Suppressor macrophage (primary cell): ENCODE measurements at places on chromosomes 7 and 10.

- no peak for DNase-seq
Observed at GRCh38 chr7:128948312-128948973, 10.7 kb downstream of the IRF5 start.

DNA sequence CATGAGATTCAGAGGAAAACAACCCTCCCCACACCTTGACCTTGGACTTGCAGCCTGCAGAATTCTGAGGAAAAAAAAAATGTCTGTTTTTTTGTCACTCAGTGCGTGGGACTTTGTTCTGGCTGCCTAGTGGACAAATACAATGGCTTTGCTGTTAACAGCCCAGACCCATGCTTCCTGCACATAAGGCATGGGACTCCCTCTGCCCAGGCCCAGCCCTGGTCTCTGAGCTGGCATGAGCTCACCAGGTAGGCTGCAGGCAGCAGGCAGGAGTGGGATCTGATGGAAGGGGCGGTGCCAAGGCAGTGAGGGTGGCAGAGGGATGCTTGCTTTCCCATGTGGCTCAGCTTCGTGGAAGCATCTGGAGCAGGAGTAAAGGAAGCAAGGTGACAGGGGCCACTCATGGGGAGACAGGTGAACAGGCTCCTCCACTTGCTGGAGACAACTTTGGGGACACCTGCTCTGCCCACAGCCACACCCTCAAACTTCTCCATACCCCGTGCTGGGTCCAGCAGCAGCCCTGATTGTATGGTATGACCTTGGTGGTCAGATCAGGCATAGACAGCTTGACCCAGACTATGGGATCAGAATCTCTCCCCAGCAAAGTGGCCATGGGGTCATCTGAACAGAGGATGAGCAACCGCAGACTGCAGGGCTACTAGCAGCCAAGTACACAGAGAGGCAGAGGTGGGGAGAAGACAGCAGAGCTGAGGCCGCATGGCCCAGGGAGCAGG is 27.0 kb downstream of the ANXA8 start:
- DNase-seq = no peak

GRCh38 chr7:96359876-96360275 is 38.0 kb upstream of the SLC25A13 start:
- DNase-seq = no peak

GRCh38 chr7:142804728-142805207 is 34.0 kb downstream of the PRSS2 start:
- DNase-seq = no peak

DNA sequence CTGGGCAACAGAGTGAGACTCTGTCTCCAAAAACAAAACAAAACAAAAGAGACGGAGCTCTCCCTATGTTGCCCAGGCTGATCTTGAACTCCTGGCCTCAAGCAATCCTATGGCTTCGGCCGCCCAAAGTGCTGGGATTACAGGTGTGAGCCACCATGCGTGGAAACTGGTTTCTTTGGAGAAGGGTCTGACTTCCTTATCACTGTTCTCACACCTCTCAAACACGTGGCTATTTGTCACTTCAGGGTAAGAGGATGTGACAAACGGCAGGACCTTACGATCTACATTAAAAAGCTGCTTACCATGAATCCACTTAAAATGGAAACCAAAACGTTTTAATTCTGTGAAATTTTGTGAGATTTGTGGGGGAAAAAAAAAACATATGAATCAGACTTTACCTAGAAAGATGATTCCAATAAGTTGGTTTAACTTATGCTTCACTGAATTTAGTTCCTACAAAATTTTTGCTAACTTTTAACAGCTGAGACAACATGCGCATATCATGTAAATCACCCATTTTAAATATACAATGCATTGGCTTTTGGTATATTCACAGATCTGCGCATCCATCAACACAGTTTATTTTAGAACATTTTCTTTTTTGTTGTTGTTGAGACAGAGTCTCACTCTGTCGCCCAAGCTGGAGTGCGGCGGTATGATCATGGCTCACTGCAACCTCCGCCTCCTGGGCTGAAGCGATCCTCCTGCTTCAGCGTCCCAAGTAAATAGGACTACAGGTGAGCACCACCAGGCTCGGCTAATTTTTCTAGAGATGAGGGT is 18.7 kb upstream of the FOXK1 start:
- no peak for DNase-seq

DNA sequence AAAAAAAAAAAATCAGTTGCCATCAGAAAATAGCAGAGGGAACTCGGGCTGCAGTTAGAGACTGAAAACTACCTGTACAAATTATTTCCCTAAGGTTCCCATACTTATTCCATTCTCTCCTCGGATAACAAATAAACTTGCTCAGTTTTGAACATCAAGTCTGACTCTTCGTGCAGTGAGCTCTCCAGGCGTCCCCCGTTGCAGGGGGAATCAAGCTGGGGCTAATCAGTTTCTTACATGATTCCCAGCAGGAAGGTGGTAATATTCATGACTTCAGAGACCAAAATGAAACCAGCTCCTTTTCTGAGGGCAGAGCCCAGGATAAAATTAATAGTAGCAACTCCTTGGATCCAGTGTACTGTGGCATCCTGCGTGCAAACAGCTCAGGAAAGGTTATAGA is 135.3 kb downstream of the FRMD4A start:
- no peak for DNase-seq

DNA sequence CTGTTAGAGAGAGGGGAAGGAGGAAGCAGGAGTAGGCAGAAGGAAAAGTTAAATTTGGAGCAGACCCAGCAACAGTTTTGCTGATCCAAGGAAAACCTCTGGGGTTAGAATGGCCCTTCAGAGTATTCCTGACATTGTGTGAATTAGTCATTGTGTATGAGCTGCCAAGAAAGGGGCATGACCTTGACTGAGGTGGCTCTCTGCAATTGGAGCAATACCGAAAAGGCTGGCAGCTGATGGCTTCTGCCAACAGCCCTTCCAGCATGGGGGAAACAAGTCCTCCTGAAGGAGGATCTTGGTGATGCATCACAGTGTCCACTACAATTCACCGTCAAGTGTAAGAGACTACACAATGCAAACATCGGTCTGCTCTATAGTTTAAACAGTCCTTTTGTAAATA is 20.6 kb upstream of the WASL start:
- peak; percentile 79 for DNase-seq

GRCh38 chr7:66800591-66800990 is 60.1 kb downstream of the RABGEF1 start:
- DNase-seq = no peak

- no peak for DNase-seq
Observed at GRCh38 chr10:114486938-114487814, 82.9 kb upstream of the AFAP1L2 start.

DNA sequence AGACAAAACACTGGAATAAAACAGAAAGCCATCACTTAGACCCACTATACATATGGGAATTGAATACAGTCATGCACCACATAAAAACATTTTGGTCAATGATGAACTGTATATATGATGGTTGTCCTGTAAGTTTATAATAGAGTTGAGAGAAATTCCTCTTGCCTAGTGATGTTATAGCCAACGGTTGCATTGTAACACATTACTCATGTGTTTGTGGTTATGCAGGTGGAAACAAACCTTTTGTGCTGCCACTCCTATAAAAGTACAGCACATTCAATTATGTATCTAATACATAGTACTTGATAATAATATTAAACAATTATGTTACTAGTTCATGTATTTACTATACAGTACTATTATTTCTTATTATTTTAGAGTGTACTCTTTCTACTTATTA is 381.2 kb upstream of the MBL2 start:
- DNase-seq = no peak

- no peak for DNase-seq
Observed at GRCh38 chr7:127486654-127487053, 94.1 kb upstream of the ZNF800 start.

GRCh38 chr7:26500749-26501352 is 209.2 kb downstream of the SNX10 start:
- DNase-seq = peak; percentile 80

DNA sequence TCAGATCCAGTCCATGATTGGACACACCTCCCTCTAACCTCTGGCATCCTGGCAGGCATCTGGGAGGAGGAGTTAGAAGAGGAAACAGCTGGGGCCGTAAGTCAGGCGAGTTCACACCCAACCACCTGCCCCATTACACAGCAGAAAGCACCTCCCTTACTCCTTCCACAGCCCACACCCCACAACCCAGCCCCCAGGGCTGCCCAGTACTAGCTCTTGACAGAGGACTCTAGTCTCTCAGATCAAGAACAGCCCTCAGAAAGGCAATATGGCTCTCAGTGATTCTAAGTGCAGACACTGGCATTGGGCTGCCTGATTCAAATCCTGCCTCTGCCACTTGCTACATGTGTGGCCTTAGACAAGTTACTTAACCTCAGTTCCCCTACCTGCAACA is 34.1 kb downstream of the KCNMA1 start:
- DNase-seq = peak; percentile 54

DNA sequence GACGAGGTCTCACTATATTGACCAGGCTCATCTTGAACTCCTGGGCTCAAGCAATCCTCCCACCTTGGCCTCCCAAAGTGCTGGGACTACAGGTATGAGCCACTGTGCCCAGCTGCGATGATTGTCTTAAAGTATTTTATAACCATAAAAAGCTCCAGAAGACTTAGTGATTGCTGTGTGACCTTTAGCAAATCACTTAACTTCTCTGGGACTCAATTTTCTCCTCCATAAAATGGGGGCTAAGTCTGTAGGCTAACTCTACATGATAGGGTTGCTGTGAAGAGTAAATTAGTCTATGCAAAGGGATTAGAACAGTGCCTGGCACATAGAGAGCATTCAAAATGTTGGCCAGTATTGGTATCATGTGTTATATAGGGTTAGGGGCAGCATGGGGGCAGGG is 42.8 kb downstream of the PPIF start:
- DNase-seq = no peak

DNA sequence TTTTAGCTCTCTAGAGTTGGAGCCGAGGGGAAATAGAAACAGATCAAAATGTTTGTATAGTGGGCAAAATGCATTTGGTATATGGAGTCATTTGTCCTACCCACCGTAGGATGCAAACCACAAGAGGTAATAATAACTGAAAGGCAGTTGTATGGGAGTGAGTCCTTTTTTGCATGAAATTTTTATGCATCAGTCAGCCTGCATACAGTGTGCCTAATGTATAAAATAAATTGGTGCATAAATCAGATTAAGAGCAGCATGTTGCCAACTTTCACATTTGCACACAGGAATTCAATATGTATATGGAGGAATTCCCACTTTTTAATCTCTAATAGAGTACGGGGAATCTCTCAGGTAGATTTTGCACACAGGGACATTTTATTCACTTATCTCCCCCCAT is 262.8 kb downstream of the LRMDA start:
- DNase-seq = no peak

DNA sequence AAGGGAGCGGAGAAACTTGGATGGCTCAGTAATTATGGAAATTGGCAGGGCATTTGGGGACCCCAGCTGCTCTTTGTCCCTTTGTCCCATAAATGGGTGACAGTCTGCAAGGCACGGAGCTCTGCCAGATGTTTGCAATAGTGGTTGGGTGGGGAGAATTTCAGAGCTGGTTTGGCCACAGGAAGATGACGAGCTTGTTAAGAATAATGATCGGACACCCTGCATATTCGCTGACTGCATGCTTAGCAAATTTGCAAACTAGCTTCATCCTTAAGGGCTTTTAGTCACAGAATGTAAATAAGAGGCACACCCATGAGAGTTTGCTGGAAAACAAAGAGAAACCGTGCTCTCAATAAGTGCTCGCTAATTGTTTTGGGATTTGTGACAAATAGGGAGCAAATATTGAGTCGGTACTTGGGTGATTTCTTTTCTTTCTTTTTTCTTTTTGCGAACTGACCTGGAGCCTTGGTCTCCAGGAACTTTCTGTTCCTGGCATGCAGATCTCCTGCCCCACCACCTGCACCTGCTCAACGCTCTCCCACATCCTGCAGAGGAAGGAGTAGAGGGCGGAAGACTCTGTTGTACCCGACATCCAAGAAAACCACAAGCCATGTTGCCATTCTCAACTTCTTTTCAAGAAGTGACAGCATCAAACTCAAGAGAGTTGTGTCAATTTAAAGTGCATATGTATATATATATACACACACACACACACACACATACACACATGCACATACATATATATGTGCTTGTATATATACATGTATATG is 238.9 kb downstream of the CAMK1D start:
- peak; percentile 8 for DNase-seq

DNA sequence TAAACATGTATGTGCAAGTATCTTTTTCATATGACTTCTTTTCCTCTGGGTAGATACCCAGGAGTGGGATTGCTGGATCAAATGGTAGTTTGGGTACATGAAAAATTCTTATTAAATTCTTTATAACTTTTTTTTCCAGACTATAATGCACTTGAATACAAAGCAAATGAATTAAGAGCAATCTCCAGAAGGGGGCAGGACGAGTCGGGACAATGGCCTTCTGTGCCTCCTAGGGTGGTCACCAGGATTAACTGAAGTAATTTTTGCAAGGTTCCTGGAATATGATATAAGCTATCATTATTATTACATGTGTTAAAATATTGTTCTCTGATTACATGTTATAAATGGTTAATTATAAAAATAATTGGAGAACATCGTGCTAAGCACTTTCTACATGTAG is 127.2 kb downstream of the PPP1R17 start:
- no peak for DNase-seq

GRCh38 chr10:72049472-72049871 is 38.9 kb downstream of the SPOCK2 start:
- DNase-seq = no peak

- DNase-seq = no peak
Observed at GRCh38 chr10:117462816-117463544, 79.6 kb upstream of the EMX2 start.

- DNase-seq = no peak
Observed at GRCh38 chr10:44923611-44924010, 12.5 kb downstream of the TMEM72 start.

- DNase-seq = peak; percentile 86
Observed at GRCh38 chr10:93462881-93463280, 19.3 kb downstream of the MYOF start.

DNA sequence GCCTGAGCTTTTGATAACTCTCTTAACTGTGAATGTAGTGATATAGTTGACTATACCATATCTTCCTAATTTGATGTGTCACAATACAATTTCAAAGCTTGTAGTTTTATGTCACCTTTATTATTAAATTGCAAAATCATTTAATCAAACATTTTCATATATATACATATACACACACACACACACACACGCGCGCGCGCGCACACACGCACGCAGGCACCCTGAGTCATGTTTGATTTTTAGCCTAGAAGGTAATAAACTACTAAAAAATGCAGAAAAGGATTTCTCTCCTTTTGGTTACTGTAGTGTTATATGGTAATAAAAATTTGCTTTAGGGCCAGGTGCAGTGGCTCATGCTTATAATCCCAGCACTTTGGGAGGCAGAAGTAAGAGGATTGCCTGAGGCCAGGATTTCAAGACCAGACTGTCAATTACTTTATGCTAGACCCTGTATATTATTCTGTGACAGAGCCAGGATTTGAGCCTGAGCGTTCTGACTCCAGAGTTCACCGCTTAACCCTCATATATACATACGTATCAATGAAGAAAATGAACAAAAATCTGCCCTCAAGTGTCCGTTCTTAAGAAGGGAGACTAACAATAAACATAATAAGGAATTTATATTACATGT is 89.6 kb downstream of the PODXL start:
- no peak for DNase-seq

DNA sequence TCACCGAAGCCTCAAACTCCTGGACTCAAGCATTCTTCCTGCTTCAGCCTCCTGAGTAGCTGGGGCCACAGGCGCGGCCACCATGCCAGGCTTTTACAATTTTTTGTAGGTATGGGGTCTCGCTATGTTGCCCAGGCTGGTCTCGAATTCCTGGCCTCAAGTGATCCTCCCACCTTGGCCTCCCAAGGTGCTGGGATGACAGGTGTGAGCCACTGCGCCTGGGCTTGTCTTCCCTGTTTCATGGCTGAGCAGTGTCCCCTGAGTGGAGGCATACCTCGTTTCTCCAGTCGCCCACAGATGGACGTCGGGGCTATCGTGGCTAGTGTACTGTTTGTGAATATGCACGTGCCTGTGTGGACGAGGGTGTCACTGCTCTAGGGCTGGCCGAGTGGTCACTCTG is 11.3 kb downstream of the INPP5A start:
- no peak for DNase-seq
